ENCODE measurements at places on chromosomes 16 and 17.
A peak's percentile ranks its signal among the peaks of the same experiment; 100 is the strongest.

DNA sequence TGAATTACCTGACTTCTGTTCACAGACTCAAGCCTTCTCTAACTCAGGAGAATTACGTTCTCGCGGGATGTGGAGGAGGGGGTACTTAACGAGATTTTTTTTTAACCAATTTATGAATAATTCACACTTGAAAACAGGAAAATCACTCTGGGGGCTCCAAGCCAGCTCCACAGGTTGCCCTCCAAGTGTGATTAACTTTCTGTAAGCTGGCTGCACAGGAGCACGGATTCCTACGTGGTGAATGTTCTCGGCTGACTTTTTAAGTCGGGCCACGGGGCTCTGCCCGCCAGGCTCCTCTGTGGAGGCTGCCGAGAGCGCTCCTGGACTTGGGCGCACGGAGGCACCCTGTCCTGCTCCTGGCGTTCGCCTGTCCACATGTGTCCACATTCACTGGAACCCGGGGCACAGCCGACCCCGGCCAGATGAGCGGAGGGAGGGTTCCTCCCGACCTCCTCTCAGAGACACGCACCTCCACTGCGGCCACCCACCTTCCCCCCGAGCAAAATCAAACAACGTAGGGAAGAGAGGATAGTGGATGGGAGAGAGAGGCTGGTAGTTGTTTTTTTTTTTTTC, 147.1 kb upstream of the CHMP6 start:
- no peak for DNase-seq

DNA sequence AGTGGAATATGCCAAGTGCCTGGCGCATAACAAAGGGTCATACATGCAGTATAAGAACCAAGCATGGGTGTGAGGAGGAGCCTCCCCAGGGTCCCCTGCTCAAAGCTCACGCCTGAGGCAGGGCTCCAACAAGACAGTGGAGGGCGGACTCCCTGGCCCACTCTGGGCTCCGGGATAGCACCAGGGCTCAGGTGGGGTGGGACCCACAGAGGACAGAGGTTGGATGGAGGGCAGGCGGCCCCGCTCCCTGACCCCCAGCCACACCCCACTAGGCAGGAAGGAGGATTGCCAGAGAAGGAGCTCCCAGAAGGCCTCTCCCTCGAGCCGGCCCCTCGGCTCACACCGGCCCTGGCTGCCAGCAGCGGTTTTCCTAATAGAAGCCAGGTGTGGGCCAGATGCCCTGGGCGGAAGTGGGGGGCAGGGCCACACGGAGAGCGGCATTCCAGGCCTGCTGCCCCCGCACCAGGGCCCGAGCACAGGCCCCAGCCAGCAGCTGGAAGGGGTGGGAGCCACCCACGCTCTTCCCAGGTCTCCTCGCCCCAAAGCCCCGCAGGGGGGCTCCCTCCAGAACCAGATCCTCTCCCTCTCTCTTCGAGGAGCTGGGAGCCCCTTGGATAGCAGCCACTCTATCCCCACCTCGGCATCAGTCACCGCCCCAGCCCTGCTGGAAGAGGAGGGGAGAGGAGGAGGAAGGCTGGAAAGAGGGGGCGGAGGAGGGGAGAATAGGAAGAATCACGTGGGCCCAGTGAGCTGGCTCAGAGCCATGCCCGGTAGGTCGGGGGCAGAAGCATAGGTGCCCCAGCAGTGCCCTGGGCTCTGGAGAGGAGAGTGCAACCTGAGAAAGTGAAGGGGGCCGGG, 21.0 kb downstream of the VASN start:
- no peak for DNase-seq

- no peak for DNase-seq
Observed at GRCh38 chr17:71052971-71053370, 883.6 kb downstream of the KCNJ2 start.

- no peak for DNase-seq
Observed at GRCh38 chr16:68251832-68252231, 6.7 kb downstream of the PLA2G15 start.

- DNase-seq = no peak
Observed at GRCh38 chr16:16175296-16175695, 48.0 kb downstream of the ABCC6 start.

DNA sequence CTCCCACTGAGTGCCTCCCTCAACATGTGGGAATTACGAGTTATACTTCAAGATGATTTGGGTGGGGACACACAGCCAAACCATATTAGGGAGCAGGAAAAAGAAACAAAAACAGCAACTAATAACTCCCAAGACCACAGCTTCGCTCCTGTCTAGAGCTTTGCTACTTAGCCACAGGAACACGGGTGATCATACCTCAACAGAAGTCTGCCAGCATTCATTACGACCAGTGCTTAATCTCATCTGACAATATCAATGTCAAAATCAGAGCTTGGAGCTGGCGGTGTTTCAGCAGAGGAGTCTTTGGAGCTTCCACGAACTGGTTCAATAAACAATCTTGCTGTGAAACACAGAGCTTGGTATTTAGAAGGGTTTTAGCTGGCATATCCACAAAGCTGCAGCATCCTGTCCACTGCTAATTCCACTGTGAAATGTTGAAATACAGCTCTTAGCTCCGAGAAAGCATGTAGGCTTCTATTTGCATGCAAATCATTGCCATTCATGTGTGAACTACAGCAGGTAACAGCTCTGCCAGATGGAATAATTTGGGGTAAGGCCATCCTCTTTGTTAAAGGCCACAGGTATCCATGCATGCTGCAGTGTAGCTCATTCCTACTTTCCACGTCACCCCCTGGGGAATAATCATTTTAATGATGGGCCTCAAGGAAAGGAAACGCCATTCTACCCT, 128.4 kb upstream of the GOT2 start:
- no peak for DNase-seq

DNA sequence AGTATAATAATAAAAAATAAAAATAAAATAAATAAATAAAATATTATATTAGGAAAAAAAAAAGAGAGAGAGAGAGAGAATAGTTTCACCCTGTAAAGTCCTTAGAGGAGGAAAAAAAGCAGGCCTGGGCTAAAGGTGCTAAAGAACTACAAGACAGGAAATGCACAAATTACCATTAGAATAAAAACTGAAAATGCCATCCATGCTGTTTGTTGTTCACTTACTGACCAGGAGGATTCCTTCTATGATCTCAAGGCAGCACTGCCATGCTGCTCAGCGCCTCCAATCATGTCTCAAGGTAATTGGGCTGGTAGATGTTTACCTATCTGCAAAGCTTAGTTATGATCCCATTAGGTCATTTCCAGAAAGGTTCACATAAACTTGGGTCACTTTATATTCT, 201.2 kb downstream of the GRIN2A start:
- no peak for DNase-seq

DNA sequence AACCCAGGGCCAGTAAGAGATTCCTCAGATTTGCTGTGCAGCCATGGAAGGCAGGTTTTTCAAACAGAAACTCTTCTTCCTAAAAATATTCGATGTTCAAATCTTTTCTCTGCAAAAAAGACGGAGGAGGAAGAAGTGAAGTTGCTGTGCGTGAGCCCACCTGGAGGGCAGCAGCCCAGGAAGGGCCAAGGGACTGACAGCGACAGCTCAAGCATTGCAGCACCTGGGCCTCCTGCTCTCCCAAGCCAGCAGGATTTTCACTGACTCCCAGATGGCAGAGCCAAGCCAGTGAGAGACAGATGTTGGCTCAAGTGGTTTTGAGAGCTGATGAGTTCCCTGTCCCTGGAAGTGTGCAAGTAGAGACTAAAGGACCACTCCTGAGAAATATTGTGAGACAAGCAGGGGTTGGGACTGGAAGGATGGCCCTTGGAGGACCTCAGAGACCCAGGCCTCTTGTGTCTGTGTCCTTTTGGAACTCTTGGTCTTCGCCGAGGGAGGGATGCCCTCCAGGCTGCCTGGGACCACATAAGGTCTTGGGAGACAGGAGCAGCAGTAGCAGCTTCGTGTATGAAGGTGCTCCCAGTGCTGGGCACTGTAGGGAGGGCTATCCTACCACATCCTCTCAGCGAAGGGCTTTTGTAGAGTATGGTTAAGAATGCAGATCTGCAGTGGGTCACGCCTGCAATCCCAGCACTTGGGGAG, 29.3 kb upstream of the TNFRSF13B start:
- DNase-seq = no peak

DNA sequence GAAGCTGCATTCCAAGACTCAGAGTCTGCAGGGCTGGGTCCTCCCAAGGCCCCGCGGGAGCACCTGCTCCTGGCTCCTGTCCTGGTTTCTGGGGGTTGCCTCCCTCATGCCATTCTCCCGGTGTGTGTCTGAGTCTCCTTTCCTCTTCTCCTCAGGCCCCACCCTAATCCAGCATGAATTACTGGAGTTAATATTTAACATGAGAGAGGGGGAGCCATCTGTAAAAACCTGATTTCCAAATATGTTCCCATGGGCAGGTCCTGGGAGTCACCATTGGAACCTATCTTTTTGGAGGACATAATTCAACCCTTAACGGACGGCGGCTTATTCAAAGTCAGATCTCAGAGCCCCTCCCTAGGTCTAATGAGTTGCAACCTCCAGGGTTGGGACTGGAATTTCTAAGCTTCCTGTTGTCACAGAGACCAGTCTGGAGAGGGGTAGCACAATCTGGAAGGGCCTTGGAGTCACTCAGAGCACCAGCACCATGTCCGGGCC, 5.4 kb downstream of the C17orf99 start:
- DNase-seq = no peak

GRCh38 chr17:36691606-36692005, 90.2 kb downstream of the MRM1 start:
- DNase-seq = no peak

GRCh38 chr16:79286646-79287423, 313.7 kb downstream of the MAF start:
- DNase-seq = no peak

DNA sequence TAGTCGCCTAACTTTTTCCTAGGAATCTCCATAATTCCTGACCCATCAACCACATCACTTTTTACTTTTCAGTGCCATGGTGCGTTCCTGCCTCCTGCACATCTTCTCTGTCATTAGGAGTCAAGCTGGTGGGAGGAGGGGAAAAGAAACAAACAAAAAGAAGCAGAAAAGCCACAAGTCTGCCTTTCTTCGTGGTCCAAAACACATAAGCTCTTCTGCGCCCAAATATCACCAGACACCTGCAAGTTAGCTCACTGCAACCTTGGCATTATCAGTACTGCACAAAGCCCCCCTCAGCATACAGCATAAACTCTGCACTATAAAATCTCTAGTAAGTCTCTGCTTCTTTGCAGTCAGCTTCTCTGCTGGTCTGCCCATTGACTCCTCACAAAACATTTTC, 295.3 kb downstream of the HS3ST3B1 start:
- DNase-seq = no peak

- no peak for DNase-seq
Observed at GRCh38 chr16:13906168-13907089, 13.5 kb upstream of the ERCC4 start.

DNA sequence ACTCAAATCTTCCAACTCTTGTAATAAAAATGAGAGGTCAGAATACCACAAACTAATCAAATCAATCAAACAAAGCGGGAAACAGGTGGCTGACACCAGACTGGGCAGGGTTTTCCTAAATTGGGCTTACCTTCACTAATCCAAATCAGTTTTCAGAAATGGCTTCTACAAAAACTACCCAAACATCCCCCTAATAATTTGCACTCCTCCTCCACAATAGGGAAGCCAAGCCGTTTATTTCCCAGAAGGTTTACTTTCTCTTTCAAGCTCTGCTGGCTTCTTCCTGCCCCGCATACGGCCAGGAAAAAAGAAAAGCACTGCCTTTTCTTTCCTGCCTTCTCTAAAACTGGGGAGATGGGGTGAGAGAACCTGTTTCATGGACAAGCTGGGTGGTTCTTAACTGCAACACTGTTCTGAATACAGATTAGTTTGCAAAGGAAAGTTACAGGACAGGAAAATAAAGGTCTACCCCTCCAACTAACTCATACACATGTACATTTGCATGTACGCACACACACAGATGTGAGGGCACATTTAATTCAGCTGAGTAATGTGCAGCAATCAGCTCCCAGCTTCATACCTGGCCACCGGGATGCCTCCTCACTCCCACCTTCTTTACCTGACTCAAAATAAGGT, 9.2 kb downstream of the STAT3 start:
- DNase-seq = no peak

- DNase-seq = no peak
Observed at GRCh38 chr16:27639561-27640276, 89.8 kb downstream of the KATNIP start.

DNA sequence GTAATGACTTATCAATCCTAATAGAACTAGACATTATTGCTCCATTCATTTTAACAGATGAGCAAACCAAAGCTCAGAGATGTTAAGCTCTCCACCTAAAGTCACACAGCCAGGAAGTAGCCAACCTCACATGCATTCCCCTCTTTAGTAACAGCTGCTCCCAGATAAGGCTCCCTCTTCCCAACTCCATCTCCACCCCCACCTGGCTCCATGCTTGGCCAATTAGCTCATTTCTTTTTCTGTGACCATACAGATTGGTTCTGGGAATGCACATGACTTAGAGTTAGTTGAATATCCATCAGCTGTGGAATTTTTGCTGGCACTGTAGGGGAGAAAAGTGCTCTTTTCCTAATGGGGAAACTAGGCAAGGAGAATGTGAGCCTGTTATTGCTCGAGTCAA, 13.0 kb downstream of the CBLN1 start:
- no peak for DNase-seq

- DNase-seq = no peak
Observed at GRCh38 chr17:80939151-80940145, 52.2 kb upstream of the CHMP6 start.

- no peak for DNase-seq
Observed at GRCh38 chr16:66950437-66950836, 10.6 kb upstream of the CES3 start.

- peak; percentile 96 for DNase-seq
Observed at GRCh38 chr16:3611146-3611975, at the start of gene SLX4. TSS of gene SLX4 (minus strand) at chr16:3611606. CDS start at chr16:3608964, 2,642 bp downstream.

DNA sequence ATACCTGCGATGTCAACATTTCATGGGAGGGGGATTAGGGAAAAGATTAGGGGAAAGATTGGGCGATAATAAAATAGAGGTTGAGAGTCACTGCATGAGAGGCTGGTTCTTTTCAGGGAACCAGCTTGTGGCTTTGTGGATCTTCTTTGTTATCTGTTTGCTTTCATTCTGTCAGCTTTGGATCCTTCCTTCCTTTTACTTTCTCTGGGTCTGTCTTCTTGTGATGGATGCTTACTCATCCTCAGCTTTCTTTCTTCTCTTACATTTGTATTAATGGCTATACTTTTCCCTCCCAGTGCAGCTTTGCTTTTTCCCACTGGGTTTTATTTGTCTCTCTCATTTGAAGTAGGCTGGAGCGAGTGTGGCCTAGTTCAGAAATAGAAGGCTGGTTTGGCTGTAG, 47.1 kb downstream of the RPTOR start:
- no peak for DNase-seq

- peak; percentile 61 for DNase-seq
Observed at GRCh38 chr16:15899538-15900100, 11.2 kb upstream of the CEP20 start.

Data from activated CD8-positive, alpha-beta memory T cell treated with anti-CD3 and anti-CD28 coated beads, Interleukin-2, amount 50 U/mL, for 48 hours (primary cell).